Gastrocnemius medialis (tissue), 4 donors: ENCODE measurements at places on chromosomes 1 and 21. TPM values are rescaled to one million over a fixed set of nuclear protein-coding genes. Genes with fewer than 3 reads are reported as not detected.

S100A1 gene
- 390 TPM for total RNA-seq

RAB3B gene
- total RNA-seq, result 0.04 TPM

PBXIP1 gene
- total RNA-seq, result 171 TPM

LIPI gene
- not detected for total RNA-seq

SLC41A1 gene
- total RNA-seq, result 39.7 TPM

SH2D2A gene
- total RNA-seq, result 1.1 TPM

REN gene
- total RNA-seq, result not detected

C8B gene
- total RNA-seq, result not detected

KIF1B gene
- 278 TPM for total RNA-seq

GRCh38 chr1:51433269-51433971 is 85.6 kb downstream of the EPS15 start:
- DNase-seq, result no peak
- H3K4me1 ChIP-seq, result peaks cover 13% of the 10 kb centered on the region
- H3K27ac ChIP-seq, result peak overlapping the region; percentile 46
- H3K27me3 ChIP-seq, result no peaks in the 10 kb centered on the region
- no peak overlapping the region for H3K4me3 ChIP-seq

DNA sequence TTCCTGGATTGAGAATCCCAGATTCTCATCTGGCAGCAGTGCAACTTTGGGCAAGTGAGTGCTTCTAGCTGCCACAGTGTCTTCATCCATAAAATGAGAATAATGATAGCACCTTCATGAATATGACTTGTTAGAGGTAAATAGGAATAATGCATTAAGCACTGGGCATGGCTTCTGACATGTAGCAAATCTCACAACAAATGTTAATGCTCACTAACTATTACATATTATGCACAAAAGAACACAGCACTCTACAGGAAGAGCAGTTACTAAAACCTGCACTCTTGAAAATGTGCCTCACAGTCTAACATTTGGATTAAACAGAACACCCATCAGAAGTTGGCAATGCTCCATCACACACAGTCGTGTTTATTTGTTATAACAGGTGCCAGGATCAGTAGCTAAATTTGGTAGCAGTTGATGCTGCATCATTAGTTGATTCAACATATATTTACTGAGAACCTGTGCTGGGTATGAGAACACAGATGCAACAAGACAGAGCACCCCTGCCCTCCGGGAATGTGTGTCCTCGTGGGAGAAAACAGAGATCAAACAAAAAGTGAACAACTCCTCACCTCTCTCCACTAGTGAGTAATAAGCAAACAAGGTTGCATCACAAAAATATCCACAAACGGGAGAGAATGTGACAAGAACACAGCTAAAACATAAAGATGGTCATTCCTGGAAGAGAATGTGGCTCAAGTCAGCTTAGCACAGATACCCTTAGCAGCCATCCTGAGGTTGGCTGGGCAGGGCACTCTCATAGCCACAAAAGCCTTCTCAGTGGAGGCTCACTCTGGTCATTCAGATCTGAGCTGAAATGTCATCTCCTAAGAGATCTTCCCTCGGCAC is 26.2 kb upstream of the LBR start:
- H3K4me3 ChIP-seq, result no peak overlapping the region
- DNase-seq, result no peak
- H3K36me3 ChIP-seq, result no peaks in the 10 kb centered on the region

DNA sequence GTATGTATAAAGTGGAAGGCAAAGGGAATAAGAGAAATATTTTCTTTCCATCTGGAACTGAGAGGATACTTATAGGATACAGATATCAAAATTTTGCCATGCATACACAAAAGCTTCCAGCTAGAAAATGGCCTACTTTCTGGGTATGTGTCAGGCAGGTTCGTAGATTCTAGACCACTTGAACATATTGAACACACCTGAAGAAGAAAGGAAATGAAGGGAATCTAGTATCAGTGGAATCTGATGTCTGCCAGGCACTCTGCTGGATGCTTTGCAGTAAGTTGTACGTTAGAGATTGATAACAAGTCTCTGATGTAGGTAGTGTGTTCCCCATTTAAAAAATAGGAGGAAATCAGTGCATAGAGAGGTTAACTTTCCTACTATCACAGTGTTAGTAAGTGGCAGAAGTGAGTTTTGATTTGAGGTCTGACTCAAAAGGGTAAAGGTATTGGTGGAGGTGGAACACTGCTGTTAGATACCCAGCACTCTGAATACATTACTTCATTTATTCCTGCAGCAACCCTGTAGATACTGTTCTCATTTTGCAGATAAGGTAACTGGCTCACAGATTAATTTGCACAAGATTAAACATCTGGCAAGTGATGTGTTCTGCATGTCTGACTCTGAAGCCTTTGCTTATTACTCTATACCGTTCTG is 3.0 kb downstream of the CAMSAP2 start:
- H3K4me3 ChIP-seq, result peak overlapping the region; percentile 91
- H3K27ac ChIP-seq, result no peak overlapping the region
- peaks cover 48% of the 10 kb centered on the region for H3K4me1 ChIP-seq
- H3K27me3 ChIP-seq, result no peaks in the 10 kb centered on the region
- no peaks in the 10 kb centered on the region for H3K36me3 ChIP-seq

- no peak overlapping the region for H3K4me3 ChIP-seq
- no peaks in the 10 kb centered on the region for H3K27me3 ChIP-seq
- no peak for DNase-seq
Observed at GRCh38 chr21:23890652-23891051, 1716.6 kb downstream of the MRPL39 start.

GRCh38 chr1:180560868-180561600 is 2.3 kb downstream of the OVAAL start:
- no peak for DNase-seq
- H3K4me1 ChIP-seq, result no peaks in the 10 kb centered on the region
- no peaks in the 10 kb centered on the region for H3K27me3 ChIP-seq
- no peak overlapping the region for H3K4me3 ChIP-seq

- no peaks in the 10 kb centered on the region for H3K36me3 ChIP-seq
- H3K4me3 ChIP-seq, result no peak overlapping the region
- no peak for DNase-seq
- no peaks in the 10 kb centered on the region for H3K4me1 ChIP-seq
- no peak overlapping the region for H3K27ac ChIP-seq
Observed at GRCh38 chr1:38744452-38745350, 114.9 kb downstream of the RRAGC start.

DNA sequence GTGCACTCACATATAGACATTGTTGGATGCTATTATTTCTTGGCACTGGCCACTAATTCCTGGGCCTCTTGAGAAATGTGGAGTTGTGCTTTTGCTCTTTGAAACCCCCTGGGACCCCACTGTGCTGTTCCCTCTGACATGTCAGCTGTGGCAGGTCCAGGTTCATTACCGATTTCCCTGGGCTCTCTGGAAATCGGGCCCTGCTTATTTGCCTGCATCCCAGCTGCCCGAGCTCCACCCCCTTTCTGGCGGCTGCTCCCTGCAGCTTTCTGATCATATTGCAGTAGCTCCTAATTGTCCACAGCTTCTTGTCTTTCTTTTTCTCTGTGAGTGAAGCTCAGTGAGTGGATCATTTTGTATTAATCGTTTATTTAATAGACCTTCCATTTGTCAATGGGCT is 183.7 kb upstream of the FAM78B start:
- no peak for DNase-seq
- H3K27ac ChIP-seq, result no peak overlapping the region
- H3K4me1 ChIP-seq, result peaks cover 18% of the 10 kb centered on the region

GRCh38 chr1:150560576-150561253 is 11.5 kb downstream of the ADAMTSL4 start:
- peaks cover 56% of the 10 kb centered on the region for H3K4me1 ChIP-seq
- DNase-seq, result peak; percentile 90
- H3K4me3 ChIP-seq, result peak overlapping the region; percentile 68
- peak overlapping the region; percentile 100 for H3K27ac ChIP-seq
- H3K27me3 ChIP-seq, result no peaks in the 10 kb centered on the region

DNA sequence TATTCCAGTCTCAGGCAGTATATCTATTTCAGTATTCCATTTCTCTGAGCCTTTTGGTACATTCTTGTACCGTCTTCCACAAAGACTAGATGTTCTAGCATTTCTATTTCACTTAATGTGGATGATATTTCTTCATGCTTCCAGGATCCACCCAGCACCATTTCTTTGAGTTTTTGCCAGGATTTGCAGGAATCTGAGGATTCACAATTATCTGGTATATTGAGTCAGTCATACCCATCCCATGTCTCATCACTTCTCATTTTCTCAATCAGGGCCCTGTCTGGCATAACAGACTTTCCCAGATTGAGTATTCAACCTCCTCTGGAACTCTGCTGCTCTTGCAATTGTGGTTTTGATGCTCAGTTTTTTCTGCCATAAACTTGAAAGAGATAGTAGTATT is 20.9 kb upstream of the COL11A1 start:
- H3K4me1 ChIP-seq, result no peaks in the 10 kb centered on the region
- no peak for DNase-seq
- no peaks in the 10 kb centered on the region for H3K36me3 ChIP-seq
- no peak overlapping the region for H3K4me3 ChIP-seq

- no peaks in the 10 kb centered on the region for H3K4me1 ChIP-seq
- H3K27me3 ChIP-seq, result no peaks in the 10 kb centered on the region
- H3K27ac ChIP-seq, result no peak overlapping the region
- DNase-seq, result no peak
- no peak overlapping the region for H3K4me3 ChIP-seq
Observed at GRCh38 chr1:186440584-186440983, 20.3 kb downstream of the PDC start.

DNA sequence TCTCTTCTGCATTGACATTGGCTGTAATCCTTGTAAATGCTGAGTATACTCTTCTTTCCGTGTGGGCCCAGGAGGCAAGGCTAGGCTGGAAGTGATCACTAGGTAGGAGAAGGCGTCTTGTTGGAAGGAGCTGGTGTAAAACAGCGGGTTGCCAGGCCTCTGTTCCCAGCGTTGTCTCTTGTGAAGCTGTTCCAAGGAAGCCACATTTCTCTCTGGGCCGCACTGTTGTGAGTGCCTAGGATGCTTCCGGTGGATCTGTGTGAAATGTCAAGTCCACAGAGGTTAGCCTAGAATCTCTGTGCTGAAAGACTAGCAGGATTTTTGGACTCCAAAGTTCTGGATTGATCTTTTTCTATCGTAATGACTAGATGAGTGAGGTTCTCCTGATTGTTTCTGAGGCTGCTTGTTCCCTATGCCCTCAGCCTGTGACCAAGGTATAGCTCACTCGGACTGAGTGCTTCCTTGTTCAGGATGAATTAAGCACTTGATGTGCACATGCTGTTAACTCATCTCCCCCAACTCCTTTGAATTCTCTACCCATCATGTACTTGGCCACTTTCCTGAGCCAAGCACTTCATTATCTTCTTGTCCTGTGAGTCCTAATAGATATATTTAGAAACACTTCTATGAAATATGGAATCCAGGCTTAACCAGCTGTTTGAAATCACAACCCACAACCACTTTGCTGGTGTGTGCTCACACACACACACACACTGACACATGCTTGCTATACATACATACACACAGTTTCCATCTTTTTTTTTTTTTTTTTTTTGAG is 63.3 kb downstream of the PBX1 start:
- H3K4me1 ChIP-seq, result peaks cover 37% of the 10 kb centered on the region
- H3K36me3 ChIP-seq, result no peaks in the 10 kb centered on the region
- H3K27ac ChIP-seq, result peak overlapping the region; percentile 84
- no peaks in the 10 kb centered on the region for H3K27me3 ChIP-seq

DNA sequence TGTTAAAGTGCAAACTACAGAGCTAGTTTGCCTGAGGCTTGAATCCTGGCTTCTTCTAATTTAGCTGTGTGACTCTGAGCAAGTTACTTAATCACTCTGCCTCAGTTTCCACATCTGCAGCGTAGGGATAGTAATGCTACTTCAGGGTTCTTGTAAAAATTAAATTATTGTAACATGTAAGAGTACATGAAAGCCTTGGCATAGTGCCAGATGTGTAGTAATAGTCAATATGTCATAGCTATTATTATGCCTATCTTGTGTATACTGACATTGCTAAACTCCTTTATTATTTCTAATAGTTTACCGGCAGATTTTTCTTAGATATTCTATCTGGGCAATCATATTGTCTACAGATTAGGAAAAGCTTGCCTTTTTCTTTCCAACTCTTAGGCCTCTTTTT is 6.8 kb upstream of the TADA1 start:
- no peaks in the 10 kb centered on the region for H3K36me3 ChIP-seq
- peaks cover 12% of the 10 kb centered on the region for H3K27me3 ChIP-seq
- DNase-seq, result no peak

GRCh38 chr1:145952903-145953302 is 4.9 kb downstream of the LIX1L start:
- H3K27ac ChIP-seq, result peak overlapping the region; percentile 95
- no peak for DNase-seq
- no peak overlapping the region for H3K4me3 ChIP-seq
- no peaks in the 10 kb centered on the region for H3K27me3 ChIP-seq
- peaks cover 6% of the 10 kb centered on the region for H3K36me3 ChIP-seq

GRCh38 chr1:234911787-234912186 is 216.8 kb downstream of the TOMM20 start:
- no peak overlapping the region for H3K4me3 ChIP-seq
- no peaks in the 10 kb centered on the region for H3K36me3 ChIP-seq
- no peaks in the 10 kb centered on the region for H3K27me3 ChIP-seq
- peaks cover 36% of the 10 kb centered on the region for H3K4me1 ChIP-seq

DNA sequence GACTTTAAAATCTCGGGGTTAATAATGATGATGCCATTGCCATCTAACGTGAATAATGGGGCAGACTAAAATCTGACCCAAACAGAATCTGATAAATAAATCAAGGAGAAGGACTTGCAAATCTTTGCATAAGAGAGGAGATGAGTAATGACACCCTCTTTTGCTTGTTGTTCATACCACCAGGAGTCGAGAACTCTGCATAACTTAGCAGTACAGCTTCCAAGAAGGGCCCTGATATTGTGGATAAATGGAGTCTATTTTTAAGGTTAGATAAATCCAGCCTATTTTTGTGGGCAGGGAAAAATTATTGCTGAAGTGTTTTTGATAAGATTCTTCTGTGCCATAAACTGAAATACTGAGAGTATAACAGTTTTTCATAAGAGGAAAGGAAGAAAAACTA is 17.3 kb downstream of the RYR2 start:
- no peaks in the 10 kb centered on the region for H3K36me3 ChIP-seq
- H3K27me3 ChIP-seq, result no peaks in the 10 kb centered on the region
- H3K27ac ChIP-seq, result no peak overlapping the region
- H3K4me1 ChIP-seq, result no peaks in the 10 kb centered on the region
- H3K4me3 ChIP-seq, result no peak overlapping the region

DNA sequence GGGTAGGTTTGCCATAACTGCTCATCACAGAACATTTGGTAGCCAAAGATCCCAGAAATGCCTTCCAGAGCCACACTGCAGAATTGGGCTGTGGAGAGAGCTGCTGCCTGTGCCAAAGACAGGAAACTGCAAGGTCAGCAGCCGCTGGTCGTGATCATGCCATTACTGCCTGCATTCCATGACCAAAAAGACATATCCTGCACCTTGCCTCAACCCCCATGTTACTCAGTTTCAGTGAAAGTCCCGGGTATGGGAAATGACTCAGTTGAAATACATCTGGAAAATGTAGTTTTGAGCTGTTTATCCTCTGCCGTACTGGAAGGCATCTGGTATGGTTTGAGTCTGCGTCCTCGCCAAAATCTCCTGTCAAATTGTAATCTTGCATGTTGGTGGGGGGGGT is 161.7 kb downstream of the FCRL5 start:
- H3K4me1 ChIP-seq, result no peaks in the 10 kb centered on the region
- no peak overlapping the region for H3K27ac ChIP-seq
- no peaks in the 10 kb centered on the region for H3K27me3 ChIP-seq
- H3K36me3 ChIP-seq, result no peaks in the 10 kb centered on the region
